DMS 273 treated with DMSO at 0.1 percent for 48 hours (cell line): ENCODE measurements at places on chromosomes 16 and 17.

DNA sequence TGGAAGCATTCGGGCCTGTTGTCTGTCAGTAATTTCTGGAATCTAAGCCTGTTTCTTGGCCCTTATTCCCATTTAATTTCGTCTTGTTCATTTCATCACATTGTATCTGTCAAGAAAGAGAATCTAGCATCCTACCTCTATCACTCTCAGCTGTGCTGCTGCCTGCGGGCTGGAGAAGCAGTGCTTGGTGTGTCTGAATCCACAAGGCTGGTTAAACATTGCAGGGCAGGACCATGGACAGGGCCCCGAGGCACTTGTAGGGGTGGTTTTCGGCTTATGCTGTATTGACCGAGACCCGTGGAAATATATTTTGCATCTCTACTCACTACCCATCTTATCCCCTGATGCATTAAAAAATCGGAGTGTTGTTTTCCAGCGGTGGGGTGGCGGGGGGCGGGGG is 3.1 kb downstream of the RAB11FIP4 start:
- DNase-seq = no peak

GRCh38 chr17:31549121-31549524 is 157.6 kb downstream of the RAB11FIP4 start:
- DNase-seq = no peak

DNA sequence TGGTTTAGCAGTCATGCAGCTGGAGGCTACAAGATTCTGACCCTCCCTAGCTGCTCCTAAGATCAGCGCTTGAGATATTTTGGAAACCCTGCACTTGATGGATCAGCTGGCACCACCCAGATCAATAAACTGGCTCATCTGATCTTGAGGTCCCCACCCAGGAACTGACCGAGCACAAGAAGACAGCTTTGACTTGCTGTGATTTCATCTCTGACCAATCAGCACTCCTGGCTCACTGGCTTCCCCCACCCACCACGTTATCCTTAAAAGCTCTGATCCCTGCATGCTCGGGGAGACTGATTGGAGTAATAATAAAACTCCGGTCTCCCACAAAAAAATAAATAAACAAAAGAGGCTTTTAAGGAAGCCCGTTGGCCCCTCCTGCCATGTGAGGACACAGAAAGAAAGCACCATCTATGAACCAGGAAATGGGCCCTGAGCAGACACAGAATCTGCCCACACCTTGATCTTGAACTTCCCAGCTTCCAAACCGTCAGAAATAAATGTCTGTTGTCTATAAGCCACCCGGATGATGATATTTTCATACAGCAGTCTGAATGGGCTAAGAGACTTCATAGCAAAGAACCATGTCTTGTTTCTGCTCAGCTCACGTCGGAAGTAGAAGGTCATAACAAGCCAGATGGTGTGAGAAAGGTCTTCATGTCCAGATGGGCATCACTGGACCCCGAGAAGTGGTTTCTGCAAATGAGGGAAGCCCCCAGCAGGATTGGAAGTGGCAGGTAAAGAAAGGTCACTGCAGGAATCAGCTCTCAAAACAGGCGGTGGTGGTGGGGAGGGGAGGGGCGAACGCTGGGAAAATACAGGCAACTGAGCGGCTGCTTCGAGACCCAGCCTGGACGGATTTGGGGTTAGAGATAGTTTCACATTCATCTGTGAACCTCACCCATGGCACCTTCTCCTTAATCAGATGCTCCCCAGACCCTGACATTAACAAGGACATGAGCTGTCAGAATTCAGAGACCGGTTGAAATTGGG is 19.8 kb upstream of the RPH3AL start:
- DNase-seq = no peak

DNA sequence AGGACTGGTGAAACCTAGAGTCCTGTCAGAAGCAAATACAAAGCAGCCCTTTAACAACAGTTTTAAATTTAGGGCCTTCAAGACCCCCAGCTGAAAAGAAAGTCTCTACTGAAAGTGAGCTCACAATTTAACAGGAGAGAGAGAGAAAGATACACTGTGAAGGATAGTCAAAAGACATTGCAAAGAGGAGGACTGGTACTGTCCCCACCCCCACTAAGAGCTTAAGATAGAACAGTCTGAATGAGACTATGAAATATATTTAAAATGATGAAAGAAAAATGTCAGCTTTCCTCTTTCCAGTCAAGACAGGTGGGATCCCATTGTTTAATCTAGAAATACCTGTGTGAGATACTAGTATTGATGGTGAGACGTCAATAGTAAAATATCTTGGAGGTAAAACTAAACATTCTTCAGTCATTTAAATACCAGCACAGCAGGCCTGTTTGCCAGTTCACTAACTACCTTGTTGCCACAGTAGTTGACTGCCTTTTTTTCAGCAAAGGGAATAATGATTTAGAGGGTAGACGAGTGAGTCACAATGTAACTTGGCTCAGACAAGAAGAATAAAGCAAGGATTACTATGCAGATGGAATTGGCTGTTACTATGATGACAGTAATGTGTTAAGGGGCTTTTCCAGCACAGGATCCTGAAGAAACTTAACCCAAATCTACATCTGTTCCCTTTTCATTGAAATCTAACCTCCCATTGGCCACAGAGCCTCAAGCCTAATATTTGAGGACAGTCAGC is 47.2 kb upstream of the RASL10B start:
- DNase-seq = no peak

GRCh38 chr17:73783945-73784603 is 139.8 kb upstream of the SDK2 start:
- no peak for DNase-seq

GRCh38 chr16:22018559-22018958 is 10.6 kb downstream of the MOSMO start:
- DNase-seq = no peak

DNA sequence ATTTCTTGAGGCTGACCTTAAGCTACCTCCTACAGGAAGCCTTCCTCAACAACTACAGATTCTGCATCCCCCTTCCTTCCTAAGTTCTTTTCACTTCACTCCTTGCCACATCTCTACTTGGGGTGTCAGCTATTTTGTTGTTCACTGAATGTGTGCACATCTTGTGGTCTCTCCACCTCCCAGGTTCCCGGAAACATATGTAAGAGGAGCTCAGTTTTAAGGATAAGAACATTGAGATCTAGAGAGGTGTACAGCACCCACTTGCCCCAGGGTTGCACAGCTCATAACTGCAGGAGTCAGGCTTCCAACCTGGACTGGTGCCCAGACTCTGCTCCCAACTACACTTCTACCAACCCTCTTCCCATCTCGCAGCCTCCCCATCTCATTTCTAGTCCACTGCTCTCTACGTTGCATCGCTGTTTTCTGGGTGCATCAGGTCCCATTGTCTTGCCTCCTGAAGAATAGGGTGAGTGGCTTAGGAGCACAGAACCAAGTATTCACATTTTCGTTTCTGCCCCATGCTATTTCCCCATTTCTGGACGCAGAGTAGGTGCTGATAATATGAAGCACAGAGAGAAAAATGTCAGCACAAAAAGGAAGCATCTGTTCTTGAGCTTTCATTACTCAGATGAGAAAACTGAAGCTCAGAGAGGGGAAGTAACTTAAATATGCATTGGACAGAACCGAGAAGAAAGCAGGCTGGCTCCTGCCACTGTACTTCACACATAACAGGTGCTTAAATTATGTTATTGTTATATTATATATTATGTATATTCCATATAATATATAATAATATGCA is 292.0 kb upstream of the CCL2 start:
- no peak for DNase-seq

GRCh38 chr17:64551461-64551860 is 44.7 kb downstream of the CEP95 start:
- DNase-seq = no peak
